ENCODE measurements at places on chromosomes 6 and 20.

GRCh38 chr6:42120895-42121865, 21.2 kb downstream of the C6orf132 start:
- no peak for DNase-seq

- DNase-seq, result no peak
Measured at GRCh38 chr6:165653196-165653595, 9.8 kb downstream of the PDE10A start.

DNA sequence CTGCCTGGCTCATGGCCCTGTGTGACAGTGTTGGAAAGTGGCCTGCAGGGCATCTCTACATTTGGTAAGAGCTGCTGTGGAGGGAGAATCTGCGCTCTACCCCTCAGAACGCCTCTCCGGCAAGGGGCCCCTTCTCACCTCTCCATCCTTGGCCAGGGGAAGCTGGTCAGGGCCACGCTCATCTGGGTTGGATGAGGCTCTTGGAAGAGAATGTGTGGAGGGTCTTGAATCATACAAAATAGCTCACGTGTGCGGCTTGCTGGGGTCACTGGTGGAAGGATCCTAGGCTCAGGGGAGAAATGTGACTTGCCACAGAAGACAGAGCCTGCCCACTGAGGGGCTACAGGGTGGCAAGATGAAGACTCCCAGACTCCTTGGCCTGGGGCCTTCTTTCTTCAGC, 105.0 kb downstream of the SCML4 start:
- no peak for DNase-seq

- no peak for DNase-seq
Measured at GRCh38 chr20:58669287-58670006, 18.4 kb downstream of the STX16 start.

- DNase-seq, result peak; percentile 86
Measured at GRCh38 chr6:10429638-10430427, 15.0 kb upstream of the TFAP2A start.
